ENCODE measurements at places on chromosomes 6 and 20. TPM values are rescaled to one million over a fixed set of nuclear protein-coding genes. Genes with fewer than 3 reads are reported as not detected.

- DNase-seq, result peak; percentile 47
Measured at GRCh38 chr6:165937564-165938358, 229.9 kb downstream of the TBXT start.

DNA sequence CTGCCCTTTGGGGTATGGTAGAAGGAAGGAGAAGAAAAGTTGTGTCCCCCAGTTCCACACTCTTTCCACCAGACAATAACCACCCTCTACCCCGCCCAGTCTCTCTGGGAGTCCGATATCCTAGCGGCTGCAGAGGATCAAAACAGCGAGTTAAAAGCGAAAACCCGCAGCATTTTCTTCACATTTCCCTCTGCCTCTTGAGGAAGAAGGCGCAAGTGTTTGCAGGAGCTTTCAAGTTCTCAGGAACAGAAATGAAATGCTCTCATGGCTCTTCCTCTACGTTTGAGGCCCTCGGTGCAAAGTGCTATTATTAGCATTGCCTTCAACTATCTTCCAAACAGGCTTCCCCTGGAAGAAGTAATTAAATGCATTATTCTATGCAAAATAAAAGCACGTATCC, 52.2 kb upstream of the CCDC167 start:
- DNase-seq, result no peak

- DNase-seq, result no peak
Measured at GRCh38 chr20:9632991-9633390, 118.6 kb downstream of the LAMP5 start.

GRCh38 chr20:23149623-23150279, 63.6 kb upstream of the CD93 start:
- no peak for DNase-seq

The OPRL1 gene
- total RNA-seq, result 5.0 TPM

DNA sequence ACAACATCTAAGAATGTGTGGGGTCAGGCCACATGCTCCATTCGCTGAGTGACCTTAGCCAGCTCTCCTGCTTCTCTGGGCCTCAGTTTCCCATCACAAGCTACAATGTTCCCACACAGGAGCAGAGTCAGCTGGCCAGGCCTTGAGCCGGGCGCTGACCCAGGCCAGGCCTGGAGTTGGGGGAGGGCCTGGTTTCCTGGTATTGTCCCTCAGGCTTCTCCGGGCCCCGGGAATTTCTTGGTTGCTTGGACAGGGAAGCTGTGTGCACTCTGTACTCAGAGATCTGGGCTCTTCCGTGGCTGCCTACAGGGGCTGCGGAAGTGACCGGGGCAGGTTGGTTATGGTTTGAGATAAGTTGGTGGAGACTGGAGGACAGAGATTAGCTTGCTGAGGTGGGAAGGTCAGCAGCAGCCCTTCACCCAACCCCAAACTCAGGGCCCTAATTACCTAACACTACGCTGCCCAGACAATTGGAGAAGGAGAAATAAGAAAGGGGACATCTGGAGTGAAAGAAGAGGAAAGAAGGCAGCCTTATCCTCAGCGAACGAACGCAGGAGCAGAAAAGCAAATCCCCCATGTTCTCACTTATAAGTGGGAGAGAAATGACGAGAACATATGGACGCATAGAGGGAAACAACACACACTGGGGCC, 6.2 kb downstream of the TGM2 start:
- DNase-seq, result no peak

The EPPIN gene
- total RNA-seq, result not detected

The DLK2 gene
- 3.1 TPM for total RNA-seq

DNA sequence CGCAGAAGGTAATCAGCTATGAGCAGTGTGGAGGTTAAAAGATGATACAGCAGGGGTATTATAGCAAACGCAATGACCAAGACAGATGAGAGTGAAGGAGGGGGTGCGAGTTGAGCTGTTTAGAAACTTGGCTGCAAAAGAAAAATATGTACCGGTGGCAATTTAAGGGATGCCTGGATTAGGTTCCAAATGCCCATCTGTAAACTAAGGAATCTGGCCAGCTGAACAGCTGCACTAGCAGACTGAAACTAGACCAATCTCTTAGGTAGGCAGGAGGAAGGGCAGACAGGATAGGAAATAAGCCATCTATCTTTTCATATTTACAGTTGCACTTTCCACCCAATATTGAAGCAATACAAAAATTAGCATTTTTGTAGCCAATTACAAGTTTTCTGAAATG, 407.6 kb downstream of the HTR1B start:
- no peak for DNase-seq

DNA sequence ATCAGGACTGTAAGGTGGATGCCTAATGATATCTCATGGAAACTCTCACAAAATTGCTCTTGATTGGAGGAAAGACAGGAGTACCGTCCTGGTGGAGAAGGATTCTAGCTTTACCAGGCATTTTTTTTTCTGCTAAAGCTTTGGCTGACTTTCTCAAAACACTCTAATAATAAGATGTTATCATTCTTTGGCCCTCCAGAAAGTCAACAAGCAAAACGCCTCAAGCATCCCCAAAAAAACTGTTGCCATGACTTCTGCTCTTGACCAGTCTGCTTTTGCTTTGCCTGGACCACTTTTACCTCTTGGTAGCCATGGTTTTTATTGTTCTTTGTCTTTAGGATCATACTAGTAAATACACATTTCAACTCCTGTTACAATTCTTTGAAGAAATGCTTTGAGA, 55.5 kb upstream of the RUNX2 start:
- no peak for DNase-seq

The HLA-B gene
- total RNA-seq, result 25.4 TPM

DNA sequence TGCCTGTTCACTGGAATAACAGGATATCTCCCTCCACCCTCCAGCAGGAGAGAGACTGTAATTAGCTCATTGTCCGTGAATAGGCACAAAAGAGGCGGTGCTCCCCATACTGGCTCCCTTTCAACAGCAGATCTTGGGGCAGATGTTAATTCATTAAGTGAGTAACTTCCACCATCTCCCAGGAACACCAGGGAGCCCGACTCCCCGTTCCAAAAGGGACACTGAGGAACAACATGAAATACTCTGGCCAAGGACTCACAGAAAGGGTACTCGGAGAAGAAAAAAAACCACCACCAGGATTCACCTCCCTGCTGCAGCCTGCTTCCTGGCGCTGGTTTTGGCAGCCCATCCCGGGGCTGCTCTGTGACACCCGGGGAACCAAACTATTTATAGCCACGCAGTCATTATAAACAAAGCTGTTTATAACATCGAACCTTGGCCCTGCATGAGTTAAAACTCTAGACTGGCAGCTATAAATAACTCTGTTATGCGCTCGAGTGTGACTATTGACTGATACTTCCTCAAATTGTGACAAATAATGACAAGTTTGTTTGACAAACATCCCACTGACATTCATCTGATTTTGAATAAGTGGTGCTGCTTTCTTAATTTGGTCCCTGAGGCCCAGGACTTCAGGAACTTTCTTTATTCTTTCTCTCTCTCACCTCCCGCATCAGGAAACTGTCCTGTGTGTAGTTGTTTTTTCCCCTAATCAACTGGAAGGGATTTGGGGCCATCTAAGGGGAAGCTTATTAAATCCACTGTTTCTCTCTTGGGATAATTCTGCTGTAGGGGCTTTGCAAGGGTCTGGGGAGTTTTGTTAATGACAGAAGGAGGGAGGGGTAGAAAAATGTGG, 521.6 kb downstream of the CD83 start:
- DNase-seq, result peak; percentile 72

The TGM3 gene
- total RNA-seq, result not detected

The NOTCH4 gene
- 0.27 TPM for total RNA-seq

GRCh38 chr6:110756817-110757216, 58.5 kb downstream of the CDK19 start:
- DNase-seq, result no peak

- no peak for DNase-seq
Measured at GRCh38 chr6:45123023-45123422, 205.1 kb upstream of the RUNX2 start.

GRCh38 chr6:72621291-72622093, at the start of gene KCNQ5:
Gene KCNQ5, plus strand, starts transcription at chr6:72622064.
- no peak for DNase-seq

DNA sequence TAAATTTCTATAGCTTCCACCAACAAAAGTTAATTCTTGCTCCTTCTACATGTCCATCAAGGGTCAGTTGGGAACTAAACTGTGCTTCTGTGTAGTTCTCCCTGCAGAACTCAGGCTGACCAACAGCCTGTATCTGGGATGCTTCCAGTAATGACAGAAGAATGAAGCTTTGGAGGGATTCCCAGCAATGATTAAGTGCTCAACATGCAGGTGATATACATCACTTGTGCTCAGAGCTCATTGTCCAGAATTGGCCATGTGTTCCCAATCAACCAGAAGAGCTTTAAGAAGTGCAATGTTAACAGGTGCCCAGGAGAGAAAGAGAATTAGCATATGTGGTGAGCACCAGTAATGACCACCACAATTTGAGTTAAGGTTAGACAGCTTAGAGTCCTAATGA, 37.4 kb upstream of the SNRPB2 start:
- DNase-seq, result no peak

DNA sequence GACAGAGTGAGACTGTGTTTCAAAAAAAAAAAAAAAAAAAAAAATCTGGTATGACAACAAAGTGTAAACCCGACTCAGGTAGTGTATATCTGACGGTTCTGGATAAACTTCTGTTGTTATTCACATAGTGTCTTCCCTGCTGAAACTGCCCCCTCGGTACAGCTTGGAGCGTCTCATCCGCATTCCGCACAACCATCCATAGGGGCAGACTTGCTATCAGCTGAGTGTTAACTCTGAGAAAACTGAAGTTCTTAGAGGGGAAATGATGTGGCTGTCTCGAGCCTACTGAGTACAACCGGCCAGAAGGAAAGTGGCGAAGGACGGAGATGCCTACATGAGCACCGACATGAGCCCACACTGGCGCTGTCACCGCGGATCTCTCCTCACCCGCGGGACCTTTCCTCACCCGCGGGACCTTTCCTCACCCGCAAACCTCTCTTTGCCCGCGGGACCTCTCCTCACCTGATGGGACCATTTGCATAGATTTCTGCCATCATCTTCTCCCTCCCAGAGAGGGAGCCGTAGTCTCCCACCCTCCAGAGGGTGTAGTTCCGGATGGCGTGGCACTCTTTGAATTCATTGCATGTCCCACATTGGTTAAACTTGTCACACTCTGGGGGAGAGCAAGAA, 9.8 kb downstream of the CTSZ start:
- no peak for DNase-seq

- DNase-seq, result no peak
Measured at GRCh38 chr6:140966676-140967075, 1166.0 kb upstream of the GJE1 start.

- DNase-seq, result no peak
Measured at GRCh38 chr6:41901882-41902519, 6.8 kb upstream of the USP49 start.

GRCh38 chr20:10347086-10347880, 86.7 kb downstream of the MKKS start:
- peak; percentile 16 for DNase-seq

The CALHM4 gene
- not detected for total RNA-seq

DNA sequence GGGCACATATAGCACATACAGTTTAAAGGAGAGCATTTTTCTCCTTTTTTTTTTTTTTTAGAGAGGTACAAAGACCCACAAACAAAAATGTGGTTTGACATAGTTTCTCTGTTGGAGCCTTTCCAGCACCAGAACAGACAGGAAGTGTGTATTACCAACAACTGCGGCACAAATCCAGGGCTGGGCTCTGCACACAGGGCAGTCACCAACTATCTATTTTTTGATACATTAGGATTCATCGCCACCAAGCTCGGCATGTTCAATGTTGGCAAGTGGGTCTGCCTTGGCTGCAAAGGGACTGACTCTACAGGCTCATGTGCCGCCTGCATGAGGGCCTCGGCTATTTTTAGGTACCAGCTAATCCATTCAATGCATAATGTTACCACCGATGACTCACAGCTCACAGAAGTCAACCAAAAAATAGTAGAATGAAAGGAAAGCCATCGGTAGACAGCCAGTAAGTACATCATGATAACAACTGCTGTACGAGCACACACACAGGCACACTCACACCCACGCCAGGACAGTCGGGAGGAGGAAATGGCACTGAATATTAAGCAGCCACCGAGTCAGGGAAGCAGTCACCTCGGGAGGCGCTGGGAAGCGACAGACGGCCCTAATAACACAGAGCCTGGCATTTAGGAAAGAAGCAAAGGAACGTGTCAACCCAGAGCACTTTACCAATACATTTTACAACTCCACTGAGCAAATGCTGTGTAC, 81.6 kb downstream of the GMPR start:
- peak; percentile 85 for DNase-seq

The IMPG1 gene
- total RNA-seq, result not detected

DNA sequence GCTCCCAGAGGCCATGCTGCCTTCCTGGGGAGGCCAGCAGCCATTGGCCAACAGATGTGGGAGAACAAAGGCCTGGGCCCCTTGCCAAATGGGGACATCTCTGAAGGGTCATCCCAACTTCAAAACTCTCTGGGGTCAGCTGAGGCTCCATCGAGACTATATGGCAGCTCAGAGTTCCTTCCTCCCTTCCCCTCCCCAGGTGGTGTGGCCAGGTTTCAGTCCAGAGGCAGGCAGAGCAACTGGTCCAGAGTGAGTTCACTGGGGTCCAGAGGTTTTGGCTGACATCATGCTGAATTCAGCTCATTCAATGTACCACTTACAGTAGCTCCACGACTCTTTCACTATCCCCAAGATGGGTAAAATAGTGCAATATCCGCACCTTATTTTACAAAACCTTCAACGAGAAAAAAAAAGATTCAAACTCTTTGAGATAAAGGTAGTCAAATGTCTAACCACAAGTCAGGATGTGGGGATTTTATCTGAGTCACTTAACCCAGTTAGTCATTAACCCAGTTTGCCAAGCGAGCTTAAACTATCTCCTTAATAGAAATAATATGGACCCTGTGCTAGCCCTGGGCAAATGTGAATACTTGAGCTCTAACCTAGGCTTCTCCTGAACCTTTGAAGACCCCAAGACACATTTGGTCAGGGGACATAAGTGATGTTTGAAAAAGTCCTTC, 108.4 kb upstream of the PLEKHG1 start:
- DNase-seq, result no peak

The PPP1R10 gene
- total RNA-seq, result 6.8 TPM

DNA sequence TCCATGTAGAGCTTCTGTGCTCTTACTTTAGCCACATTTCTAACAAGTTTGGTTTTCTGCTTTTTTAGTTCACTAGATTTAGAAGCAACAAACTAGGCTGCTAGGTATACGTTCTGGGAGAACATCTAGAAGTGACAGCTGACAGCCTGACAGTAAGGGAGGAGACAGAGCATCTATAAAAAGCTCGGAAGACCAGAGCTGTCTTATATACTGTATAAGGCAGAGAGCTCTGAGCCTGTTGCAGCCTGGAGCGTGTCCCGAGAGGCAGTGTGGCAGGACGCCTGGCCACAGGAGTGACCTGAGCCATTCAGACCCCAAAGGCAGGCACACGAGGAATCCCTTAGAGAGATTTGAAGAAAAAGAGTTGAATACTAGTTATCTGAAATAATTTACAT, 24.6 kb downstream of the PPP1R14C start:
- DNase-seq, result no peak

GRCh38 chr6:20931093-20931492, 396.8 kb downstream of the CDKAL1 start:
- DNase-seq, result no peak

The BNIP5 gene
- total RNA-seq, result not detected

GRCh38 chr6:47062346-47062745, 20.2 kb upstream of the ADGRF1 start:
- no peak for DNase-seq

The ZNF334 gene
- total RNA-seq, result not detected

The OPRM1 gene
- not detected for total RNA-seq

The GTSF1L gene
- not detected for total RNA-seq

The TRIM15 gene
- total RNA-seq, result not detected

- DNase-seq, result no peak
Measured at GRCh38 chr6:6968731-6969552, 138.8 kb upstream of the RREB1 start.

GRCh38 chr6:225121-225721, 67.1 kb upstream of the DUSP22 start:
- no peak for DNase-seq

The SSTR4 gene
- total RNA-seq, result not detected
